Esophagus mucosa (tissue), 1 donor: ENCODE measurements at places on chromosomes 7 and 10. TPM values are rescaled to one million over a fixed set of nuclear protein-coding genes. Genes with fewer than 3 reads are reported as not detected.

Gene INMT
- total RNA-seq, result 1.5 TPM

DNA sequence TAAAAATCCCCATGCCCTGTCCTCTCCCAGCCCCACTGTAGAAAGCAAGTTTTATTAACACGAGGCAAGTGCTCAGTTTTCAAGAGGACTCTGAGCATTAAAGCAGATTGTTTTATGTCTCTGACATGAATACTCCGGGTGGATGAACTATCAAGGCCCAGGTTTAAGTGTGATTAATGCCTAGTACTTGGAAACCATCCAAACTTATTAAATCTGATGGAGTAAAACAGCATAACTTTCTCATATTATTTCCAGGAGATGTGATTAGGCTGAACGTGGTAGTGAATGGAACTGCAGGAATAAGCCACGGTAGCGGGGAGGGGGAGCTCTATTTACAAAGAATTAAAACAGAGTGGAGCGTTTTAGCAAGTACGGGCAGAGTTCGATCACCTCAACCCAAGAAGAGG is 144.2 kb upstream of the RNF32 start:
- no peak for ATAC-seq

DNA sequence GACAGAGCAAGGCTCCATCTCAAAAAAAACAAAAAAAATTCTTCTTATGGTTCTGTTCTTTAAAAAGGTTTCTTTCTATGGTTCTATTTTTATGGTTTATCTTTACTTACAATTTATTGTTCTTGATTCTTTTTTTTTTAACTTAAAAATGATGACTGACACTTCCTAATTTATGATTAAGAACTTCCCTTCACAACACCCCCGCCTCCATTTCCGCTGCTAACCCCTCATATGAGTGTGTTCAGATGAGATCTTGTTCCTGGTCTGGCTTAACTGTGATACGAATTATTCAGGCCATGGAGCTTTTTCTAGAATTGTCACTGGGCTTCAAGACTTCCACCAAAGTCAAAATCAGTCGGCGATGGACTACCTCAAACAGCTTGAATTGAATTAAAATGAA is 33.9 kb downstream of the PTER start:
- no peak for ATAC-seq

DNA sequence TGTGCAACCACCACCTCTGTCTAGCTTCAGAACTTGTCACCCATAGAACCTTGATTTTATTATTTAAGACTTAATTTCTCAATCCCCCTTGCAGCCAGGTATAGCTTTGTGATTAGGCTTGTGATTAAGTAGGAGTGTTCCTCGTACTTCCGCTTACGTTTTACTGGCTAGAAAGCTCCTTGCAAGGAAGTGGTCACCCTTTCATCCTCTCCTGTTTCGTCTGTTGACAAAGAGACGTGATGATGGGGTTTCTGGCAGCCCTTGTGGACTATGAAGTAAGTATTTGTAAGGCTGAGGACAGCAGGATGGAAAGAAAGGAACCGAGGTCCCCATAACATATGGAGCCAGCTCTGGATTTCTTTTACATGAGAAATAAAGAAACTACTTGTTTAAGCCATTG is 86.5 kb upstream of the KDM7A start:
- ATAC-seq, result no peak

DNA sequence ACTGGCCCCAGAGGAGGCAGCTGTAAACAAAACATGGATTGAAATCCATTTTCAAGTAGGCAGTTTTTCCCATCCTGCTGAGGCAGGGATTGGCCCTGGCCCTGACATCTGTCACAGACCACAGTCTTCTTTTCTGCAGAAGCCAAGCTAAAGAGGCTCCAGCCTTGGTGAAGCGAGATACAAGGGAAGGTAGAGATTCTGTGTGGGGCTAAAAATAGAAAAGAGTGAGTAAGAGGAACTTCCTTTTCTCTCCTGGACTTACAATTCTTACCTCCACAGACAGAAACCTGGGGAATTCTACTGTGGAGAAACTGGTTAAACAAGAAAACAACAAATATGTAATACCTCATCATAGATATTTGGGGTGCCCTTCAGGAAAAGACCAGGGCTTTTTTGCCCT is 624.8 kb upstream of the FZD8 start:
- ATAC-seq, result no peak

GRCh38 chr7:3201306-3201705 is 99.7 kb upstream of the SDK1 start:
- no peak for ATAC-seq

DNA sequence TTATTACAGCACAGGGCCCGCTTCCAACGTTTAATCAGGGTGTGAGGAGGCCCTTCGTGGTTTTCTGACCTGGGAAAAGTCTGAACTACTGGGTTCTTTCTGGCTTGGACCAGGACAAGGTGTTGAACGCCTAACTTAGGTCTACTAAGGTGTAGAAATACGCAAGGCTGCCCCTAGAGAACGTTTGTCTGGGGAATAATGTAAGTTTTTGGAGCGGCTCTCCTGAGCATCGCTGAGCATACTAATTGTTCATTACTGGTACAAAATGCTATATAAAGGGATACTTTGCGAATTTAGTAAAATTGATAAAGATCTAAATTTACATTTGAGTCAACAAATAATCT is 32.4 kb upstream of the TOMM7 start:
- ATAC-seq, result no peak
